ENCODE measurements at places on chromosomes 12 and 14.

DNA sequence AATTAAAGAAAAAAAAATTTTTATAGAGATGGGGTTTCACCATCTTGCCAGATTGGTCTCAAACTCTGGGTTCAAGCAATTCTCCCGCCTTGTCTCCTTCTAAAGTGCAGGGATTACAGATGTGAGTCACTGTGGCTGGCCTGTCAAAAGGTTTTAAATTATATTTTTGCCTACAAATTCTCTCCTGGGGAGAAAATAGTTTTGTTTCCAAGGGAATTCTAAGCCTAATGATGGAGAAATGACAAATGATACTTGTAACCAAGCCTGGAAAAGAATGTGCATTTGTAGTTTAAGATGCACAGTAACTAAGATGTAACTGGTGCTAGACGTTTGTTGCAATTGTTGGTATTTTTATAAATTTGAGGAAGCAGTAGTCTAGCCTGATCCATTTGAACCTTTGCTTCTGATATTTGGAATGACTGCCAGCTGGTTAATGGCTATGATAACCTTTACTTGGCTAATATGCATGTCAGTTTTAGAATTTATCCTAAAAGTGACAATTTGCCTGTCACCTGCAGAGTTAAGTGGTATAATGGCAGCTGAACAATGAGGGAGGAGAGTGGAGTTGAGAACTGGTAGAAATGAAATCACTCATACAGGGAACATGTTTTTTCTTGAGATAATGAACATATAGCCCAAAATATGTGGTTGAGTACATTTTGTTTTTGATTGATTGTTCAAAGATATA is 148.0 kb downstream of the FUT8 start:
- DNase-seq, result peak; percentile 42

GRCh38 chr12:43826681-43827080 is 9.2 kb upstream of the TMEM117 start:
- DNase-seq, result no peak

DNA sequence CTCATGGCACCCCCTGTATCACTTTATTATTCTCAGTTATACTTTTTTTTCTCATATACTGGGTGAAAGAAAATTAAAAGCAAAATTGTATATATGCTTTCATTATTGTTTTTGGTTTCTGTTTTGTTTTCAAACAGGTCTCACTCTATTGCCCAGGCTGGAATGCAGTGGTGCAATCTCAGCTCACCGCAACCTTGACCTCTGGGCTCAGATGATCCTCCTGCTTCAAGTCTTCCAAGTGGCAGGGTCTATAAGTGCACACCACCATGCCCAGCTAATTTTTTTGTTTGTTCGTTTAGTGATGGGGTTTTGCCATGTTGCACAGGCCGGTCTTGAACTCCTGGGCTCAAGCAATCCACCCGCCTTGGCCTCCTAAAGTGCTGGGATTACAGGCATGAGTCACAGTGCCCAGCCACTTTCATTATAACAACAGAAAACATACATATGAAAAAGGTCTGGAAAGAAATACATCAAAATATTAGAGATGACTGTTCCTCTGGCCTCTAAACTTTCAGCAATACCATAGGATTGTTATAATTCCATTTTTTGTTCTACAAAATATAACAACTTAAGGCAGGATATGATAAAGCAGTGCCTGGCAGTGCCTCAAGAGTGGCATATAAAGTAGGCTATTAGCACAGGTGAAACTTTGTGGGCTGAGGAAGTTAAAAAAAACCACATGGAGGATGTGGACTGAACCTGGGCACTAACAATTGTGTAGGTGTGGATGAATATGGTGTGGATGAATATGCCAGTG is 5.8 kb upstream of the NTN4 start:
- no peak for DNase-seq

DNA sequence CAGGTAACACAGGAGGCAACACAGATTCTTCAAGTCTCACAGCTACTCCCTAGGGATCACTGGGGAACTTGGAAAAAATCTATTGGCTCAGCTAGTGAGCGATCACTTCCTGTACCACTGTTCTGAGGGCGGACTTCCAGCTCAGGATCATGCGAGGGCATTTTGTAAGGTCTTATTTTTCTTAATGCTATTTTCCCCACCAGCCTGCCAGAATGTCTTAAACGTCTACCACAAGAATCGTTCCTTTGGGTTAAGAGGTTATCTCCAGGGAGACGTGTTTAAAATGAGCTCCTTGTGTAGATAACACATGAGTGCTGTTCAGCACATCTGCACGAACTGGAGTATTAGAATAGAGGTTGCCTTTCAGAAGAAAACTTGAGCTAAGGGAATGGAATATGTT is 162.6 kb downstream of the ETNK1 start:
- no peak for DNase-seq

DNA sequence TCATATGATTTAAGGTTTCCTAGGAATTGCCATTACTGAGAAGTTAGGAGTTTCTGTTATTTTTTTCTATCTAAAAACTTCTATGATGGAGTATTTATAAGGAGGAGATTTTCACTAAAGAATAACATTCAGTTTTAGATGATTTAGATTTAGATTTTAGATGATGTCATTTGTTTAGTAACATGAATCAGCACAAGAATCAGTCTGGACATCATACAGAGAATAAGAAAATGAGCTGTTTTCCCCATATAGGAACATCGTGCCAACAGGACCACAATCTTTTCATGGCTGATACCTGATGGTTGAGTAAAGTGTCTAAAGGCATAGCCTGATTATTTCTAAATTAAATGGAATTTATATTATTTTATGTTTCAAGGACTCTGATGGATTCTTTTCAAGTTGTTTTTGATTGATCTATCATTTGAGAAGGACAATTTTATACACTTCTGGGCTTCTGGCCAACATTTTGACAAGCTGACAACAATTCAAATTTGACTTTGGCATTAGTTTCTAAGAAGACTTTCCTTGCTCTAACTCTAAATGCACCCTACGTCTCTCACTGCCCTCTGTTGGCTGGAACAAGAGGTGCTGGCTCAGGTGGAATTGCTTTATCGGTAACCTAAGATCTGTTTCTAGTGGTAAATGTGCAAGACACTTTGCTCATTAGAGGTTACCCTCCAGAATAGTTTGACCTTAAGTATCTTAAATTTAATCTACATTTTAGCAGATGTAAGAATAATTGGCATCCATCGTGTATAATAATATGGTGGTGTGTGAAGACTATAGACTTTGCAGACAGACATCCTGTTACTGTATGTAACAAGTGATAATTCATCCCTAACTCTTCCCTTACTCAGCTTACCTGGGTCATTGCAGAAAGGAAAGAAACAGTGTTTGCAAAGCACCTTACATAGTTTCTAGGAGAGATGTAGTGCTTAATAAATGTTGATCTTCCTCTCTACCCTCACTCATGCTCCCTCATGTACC is 42.8 kb upstream of the CPSF6 start:
- DNase-seq, result no peak

- no peak for DNase-seq
These were observed 24.2 kb upstream of the PTHLH start for GRCh38 chr12:27996761-27997160.

- no peak for DNase-seq
These were observed 21.0 kb downstream of the SLC25A29 start for GRCh38 chr14:100285021-100285912.

- DNase-seq, result no peak
These were observed 512.4 kb downstream of the TMTC2 start for GRCh38 chr12:83199069-83199468.

GRCh38 chr12:23472329-23472971 is 477.0 kb downstream of the SOX5 start:
- no peak for DNase-seq

DNA sequence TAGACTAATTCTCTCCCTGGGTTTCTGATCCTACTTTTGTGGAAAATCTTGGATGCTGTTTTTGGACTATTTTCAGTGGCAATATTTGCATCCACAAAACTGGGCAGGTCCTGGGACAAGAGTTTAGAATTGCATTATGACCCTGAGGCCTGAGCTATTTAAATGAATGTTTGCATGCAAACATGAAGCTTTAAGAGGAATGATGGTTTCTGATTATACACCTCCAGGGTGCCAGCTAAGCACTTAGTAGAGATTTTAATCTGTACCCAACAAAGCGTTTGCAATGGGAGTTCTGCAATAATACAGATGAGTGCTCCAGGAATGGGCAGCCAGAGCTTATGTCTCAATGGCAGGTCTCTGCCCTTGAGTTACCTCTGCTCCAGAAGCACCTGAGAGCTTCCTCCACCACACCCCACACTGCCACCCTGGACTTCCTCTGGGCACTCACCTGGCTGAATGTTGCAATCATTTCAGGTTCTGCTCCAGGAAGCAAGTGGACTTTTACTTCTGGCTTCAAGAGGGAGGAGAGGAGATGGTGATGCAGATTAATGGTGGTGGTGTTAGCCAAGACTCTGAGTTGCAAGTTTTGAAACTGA is 6.0 kb upstream of the SPTLC2 start:
- DNase-seq, result no peak

DNA sequence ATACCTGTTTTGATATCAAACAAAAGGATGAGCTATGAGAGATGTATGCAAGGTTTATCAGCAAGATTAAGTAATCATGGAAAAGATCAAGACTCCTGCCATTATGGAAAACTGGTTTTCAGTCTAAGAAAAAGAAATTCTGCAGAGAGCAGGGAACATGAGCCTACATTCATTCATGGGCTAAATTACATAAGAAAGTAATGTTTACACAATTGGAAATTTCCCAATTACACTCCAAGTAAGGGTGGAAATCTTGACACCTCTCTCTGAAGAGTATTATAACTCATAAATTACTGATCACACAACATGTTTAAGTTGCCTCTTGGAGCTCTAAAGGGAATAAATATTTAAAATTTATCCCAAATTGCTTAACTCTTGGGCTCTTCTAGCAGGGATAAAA is 206.2 kb downstream of the SLC6A15 start:
- no peak for DNase-seq

Data from NCI-H1417 treated with DMSO at 0.1 percent for 48 hours (cell line).